ENCODE measurements at places on chromosomes 5 and 9. TPM values are rescaled to one million over a fixed set of nuclear protein-coding genes. Genes with fewer than 3 reads are reported as not detected.

Gene CYLC2
- not detected for polyA plus RNA-seq

Gene ABCA1
- polyA plus RNA-seq: 0.90 TPM

Gene ROR2
- 4.8 TPM for polyA plus RNA-seq

Gene SPEF2
- polyA plus RNA-seq: 0.19 TPM

Gene LPCAT1
- 81.3 TPM for polyA plus RNA-seq

Gene ACOT12
- polyA plus RNA-seq: not detected

Gene RNF145
- polyA plus RNA-seq: 33.5 TPM

Gene BAAT
- 0.19 TPM for polyA plus RNA-seq

Gene MOB3B
- polyA plus RNA-seq: 4.4 TPM

Gene OR13C3
- polyA plus RNA-seq: not detected

Gene GRIA1
- 31.0 TPM for polyA plus RNA-seq

Gene CMYA5
- 0.42 TPM for polyA plus RNA-seq

Gene ZSWIM6
- polyA plus RNA-seq: 11.0 TPM

Gene VDAC1
- polyA plus RNA-seq: 174 TPM

Gene ZNF454
- 3.4 TPM for polyA plus RNA-seq

Gene FBP2
- not detected for polyA plus RNA-seq

Gene KCTD16
- polyA plus RNA-seq: 4.0 TPM

Gene CNTNAP3B
- polyA plus RNA-seq: 6.8 TPM

Gene MZB1
- polyA plus RNA-seq: not detected

Gene CPLANE1
- 4.0 TPM for polyA plus RNA-seq

Gene GABRP
- polyA plus RNA-seq: 0.68 TPM

Gene MARCOL
- polyA plus RNA-seq: not detected

Gene ZNF367
- polyA plus RNA-seq: 10.4 TPM

Gene FAM153A
- polyA plus RNA-seq: 0.48 TPM

Gene SLC27A6
- polyA plus RNA-seq: 0.68 TPM

Gene POU5F2
- polyA plus RNA-seq: not detected

Gene LIX1
- polyA plus RNA-seq: 3.0 TPM

Gene RPS23
- polyA plus RNA-seq: 2,515 TPM

Data from brain (organoid and tissue), 16 donors.